Peyer's patch (tissue), 4 donors: ENCODE measurements at places on chromosomes 3 and 15. TPM values are rescaled to one million over a fixed set of nuclear protein-coding genes. Genes with fewer than 3 reads are reported as not detected.

DNA sequence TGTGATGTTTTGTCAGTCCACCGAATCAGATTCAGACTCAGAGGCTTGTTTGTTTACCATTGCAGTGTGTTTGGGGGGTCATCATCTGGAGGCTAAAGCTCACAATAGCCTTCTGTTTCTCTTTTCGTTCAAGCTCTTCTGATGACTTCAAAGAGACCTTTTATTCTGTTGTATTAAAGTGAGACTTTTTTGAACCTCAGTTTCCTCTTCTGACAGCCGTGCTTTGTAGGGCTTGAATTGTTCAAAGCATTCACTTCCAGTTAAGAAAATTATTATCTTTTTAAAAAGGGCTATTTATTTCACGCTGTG lies 1.3 kb downstream of the PXK start:
- DNase-seq, result peak; percentile 10
- peak overlapping the region; percentile 98 for H3K4me3 ChIP-seq
- H3K4me1 ChIP-seq, result peaks cover 9% of the 10 kb centered on the region
- H3K27me3 ChIP-seq, result no peaks in the 10 kb centered on the region

DNA sequence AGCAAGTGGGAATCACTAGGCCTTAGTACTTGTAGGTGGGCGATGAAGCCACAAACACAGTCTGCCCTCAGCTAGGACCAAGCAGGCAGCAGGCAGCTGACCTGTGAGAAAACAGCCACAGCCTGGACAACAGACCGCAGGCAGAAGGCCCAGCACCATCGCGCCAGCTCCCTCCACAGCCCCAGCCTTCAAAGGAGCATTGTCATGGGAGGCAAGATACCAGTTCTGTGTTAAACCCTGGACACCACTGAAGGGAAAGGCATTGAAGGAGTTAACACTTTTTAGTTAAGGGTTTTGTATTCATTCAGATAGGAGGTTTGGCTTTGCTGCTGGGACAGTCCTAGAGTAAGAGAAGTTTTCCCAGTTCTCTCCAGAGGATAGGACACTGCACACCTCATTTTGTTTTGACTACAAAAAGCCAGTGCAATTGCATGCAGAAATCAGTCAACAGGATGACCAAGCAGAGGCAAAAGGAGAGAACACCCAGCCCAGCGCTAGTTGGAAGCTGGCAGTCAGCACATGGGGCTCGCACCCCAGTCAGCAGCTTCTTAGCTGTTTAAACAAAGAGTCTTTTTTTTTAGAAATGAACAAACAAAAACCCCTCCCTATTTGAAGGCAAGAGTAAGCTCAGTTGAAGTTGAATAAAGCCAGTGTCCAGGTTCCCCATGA lies 286.1 kb upstream of the TPM1 start:
- H3K27me3 ChIP-seq, result no peaks in the 10 kb centered on the region
- H3K4me3 ChIP-seq, result no peak overlapping the region
- DNase-seq, result no peak
- H3K27ac ChIP-seq, result no peak overlapping the region
- H3K4me1 ChIP-seq, result no peaks in the 10 kb centered on the region

GRCh38 chr3:126029241-126029640 lies 54.7 kb downstream of the SLC41A3 start:
- no peaks in the 10 kb centered on the region for H3K4me1 ChIP-seq
- no peaks in the 10 kb centered on the region for H3K27me3 ChIP-seq
- no peaks in the 10 kb centered on the region for H3K36me3 ChIP-seq
- H3K4me3 ChIP-seq, result no peak overlapping the region
- H3K27ac ChIP-seq, result no peak overlapping the region

DNA sequence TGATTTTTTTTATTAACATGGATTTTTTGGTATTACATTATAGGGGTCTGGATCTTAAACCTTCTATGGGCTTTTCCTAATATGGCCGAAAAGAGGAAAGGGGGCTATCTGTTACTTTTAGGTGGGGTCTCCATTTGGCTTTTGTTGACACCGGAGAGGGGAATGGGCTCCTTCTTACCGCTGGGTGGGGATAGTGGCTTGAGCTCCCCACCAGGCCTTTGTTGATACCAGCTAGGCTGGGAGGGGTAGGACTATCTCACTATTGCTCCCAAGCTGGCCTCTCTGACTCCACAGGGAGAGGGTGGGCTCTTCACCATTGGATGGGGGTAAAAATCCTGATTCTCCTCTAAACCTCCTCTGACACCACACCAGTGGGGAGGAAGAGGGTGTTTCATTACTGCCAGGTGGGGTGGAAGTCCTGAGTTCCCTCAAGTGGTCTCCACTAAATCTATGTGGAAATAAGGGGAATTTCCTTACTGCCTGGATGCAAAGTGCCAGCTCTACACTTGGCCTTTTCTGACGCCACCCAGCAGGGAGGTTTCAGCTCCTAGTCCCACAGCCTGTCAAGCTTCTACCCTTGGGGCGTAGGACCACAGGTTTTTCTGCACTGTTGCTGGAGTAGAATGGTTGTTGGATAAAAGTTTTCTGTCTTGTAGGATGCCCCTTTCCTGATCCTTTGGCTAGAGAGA lies 572.3 kb downstream of the MAGI1 start:
- H3K4me1 ChIP-seq, result no peaks in the 10 kb centered on the region
- no peak overlapping the region for H3K4me3 ChIP-seq
- no peak for DNase-seq
- H3K27me3 ChIP-seq, result no peaks in the 10 kb centered on the region
- H3K27ac ChIP-seq, result no peak overlapping the region
- H3K36me3 ChIP-seq, result no peaks in the 10 kb centered on the region

- DNase-seq, result no peak
- no peaks in the 10 kb centered on the region for H3K27me3 ChIP-seq
- H3K27ac ChIP-seq, result no peak overlapping the region
- no peak overlapping the region for H3K4me3 ChIP-seq
These were observed 42.1 kb downstream of the CDCP1 start for GRCh38 chr3:45103753-45104714.

- H3K36me3 ChIP-seq, result no peaks in the 10 kb centered on the region
- H3K27ac ChIP-seq, result no peak overlapping the region
- no peak for DNase-seq
- no peaks in the 10 kb centered on the region for H3K27me3 ChIP-seq
These were observed 11.0 kb downstream of the GTF2A2 start for GRCh38 chr15:59646277-59646676.

Gene MUSTN1
- 28.9 TPM for total RNA-seq

Gene ATP8B4
- 1.4 TPM for total RNA-seq

Gene ITIH1
- total RNA-seq, result not detected

Gene ATP10A
- 1.6 TPM for total RNA-seq

Gene RNF7
- 41.3 TPM for total RNA-seq
